ENCODE measurements at places on chromosomes 1 and 21. TPM values are rescaled to one million over a fixed set of nuclear protein-coding genes. Genes with fewer than 3 reads are reported as not detected.

WDR64 gene
- total RNA-seq, result not detected

GBP7 gene
- not detected for total RNA-seq

OPTC gene
- total RNA-seq, result not detected

SH2D5 gene
- total RNA-seq, result 10.3 TPM

GJA5 gene
- not detected for total RNA-seq

PERM1 gene
- 0.14 TPM for total RNA-seq

C1orf87 gene
- total RNA-seq, result not detected

DLGAP3 gene
- 0.21 TPM for total RNA-seq

BRDT gene
- total RNA-seq, result not detected

SMIM1 gene
- total RNA-seq, result 1.6 TPM

RXFP4 gene
- 0.07 TPM for total RNA-seq

KIAA0040 gene
- 1.1 TPM for total RNA-seq

TMPRSS3 gene
- total RNA-seq, result 0.09 TPM

USP16 gene
- 25.0 TPM for total RNA-seq

DEGS1 gene
- total RNA-seq, result 135 TPM

PHC2 gene
- total RNA-seq, result 115 TPM

SLC1A7 gene
- 0.04 TPM for total RNA-seq

TNNT2 gene
- total RNA-seq, result 0.67 TPM

FCRL2 gene
- not detected for total RNA-seq

GPR52 gene
- not detected for total RNA-seq

SUSD4 gene
- total RNA-seq, result 0.67 TPM

LPAR3 gene
- total RNA-seq, result 0.49 TPM

GPR157 gene
- 5.3 TPM for total RNA-seq

LCE1E gene
- total RNA-seq, result not detected

CD48 gene
- not detected for total RNA-seq

OR2T29 gene
- not detected for total RNA-seq

ZNF678 gene
- 1.2 TPM for total RNA-seq

C1orf141 gene
- not detected for total RNA-seq

FGR gene
- total RNA-seq, result not detected

RIPK4 gene
- total RNA-seq, result 20.0 TPM

UTP11 gene
- total RNA-seq, result 51.5 TPM

HMCN1 gene
- total RNA-seq, result 0.02 TPM

VCAM1 gene
- total RNA-seq, result not detected

CALML6 gene
- 0.22 TPM for total RNA-seq

PFKFB2 gene
- total RNA-seq, result 5.3 TPM

PLPPR4 gene
- not detected for total RNA-seq

CRP gene
- total RNA-seq, result not detected

FCMR gene
- 5.9 TPM for total RNA-seq

SPRR3 gene
- total RNA-seq, result not detected

PROX1 gene
- total RNA-seq, result 0.19 TPM
